ENCODE measurements at places on chromosomes 6 and 20.
A peak's percentile ranks its signal among the peaks of the same experiment; 100 is the strongest.

- no peak for DNase-seq
Measured at GRCh38 chr20:32749914-32750637, 6.8 kb upstream of the COMMD7 start.

- DNase-seq = no peak
Measured at GRCh38 chr6:158552055-158552795, 7.7 kb upstream of the TMEM181 start.

DNA sequence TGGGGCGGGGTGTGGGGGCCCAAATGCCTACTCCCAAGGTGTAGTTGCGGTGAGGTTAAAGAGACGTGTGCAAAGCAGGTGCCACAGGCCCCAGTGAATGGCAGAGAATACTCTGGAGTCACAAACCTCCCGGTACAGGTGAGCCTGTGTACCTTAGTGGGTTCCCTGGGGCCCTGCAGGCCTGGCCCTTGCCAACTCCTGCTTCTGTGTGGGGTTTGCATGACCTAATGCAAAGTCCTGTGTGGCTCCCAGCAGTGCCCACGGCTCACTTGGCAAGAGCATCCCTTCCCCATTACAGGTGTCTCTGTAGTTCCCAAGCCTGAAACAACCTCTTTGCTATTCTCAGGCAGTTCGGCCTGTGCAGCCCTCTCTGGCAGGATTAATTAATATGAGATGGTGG lies 17.5 kb downstream of the SPDEF start:
- no peak for DNase-seq

DNA sequence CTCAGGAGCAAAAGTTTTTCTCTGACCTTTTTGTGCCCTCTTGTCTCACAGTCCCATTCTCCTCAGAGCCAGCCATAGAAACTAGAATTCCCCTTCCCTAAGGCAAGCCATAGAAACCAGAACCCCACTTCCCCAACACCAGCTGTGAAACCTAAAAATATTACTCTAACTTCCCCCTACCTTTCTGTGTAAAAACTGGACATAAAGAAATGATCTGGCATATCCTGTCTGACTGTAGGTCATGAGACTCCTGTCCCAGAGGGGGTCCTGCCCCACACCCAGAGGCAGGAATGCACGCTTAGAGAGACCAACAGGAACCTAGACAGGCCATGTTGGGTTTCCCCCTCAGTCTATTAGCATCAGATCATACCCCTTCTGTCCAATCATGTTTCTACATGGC lies 140.6 kb upstream of the SLC22A16 start:
- DNase-seq = no peak

GRCh38 chr6:134323698-134324097 lies 5.8 kb upstream of the SGK1 start:
- DNase-seq = no peak

GRCh38 chr6:63537201-63537958 lies 34.9 kb upstream of the LOC128125822 start:
- peak; percentile 50 for DNase-seq

DNA sequence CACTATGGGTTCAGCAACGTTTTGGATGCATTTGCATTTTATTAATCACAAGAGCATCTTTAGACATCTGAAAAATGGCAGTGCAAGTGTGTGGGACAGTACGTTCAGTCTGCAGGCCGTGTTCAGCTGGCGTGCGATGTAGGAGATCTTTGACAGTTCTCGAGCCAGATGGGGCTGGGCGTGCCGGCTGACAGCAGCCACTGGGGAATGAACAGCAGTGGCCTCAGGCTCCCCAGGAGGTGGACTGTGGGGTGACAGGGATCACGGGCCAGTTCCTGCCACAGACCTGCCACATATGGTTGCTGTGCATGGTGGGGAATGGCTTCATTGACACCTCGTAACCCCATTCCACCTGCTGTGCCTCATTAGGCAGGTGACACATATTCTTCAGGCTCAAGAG lies 16.4 kb upstream of the MLN start:
- no peak for DNase-seq

DNA sequence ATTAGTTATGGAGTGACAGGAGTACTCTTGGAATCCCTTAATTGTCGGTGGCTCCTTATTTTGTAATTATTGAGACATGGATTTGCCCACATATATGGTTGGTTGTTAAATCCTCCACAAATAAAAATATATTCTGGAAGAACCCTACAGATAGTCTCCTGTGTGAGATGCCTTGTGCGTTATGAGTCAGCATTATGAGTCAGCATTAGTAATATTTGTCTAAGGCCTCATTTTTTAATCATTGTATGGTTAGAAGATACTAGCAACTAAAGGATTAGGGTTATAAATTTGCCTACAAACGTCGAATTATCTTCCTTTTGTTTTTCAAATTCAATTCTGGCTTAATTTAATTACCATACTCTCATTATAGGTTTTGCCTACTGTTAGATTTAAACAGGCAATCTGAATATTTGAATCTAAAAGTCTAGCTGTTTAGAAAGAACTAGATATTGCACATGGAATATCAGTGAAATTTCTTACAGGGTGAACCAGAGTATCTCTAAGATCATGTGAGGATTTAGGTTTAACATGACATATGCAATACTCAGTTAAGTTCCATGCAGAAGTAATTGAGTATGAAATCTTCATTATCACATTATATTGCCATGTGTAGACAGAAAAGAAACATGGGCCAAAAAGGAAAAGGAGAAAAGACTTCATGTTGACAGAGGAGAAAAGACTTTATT lies 5.9 kb downstream of the C6orf58 start:
- DNase-seq = no peak

DNA sequence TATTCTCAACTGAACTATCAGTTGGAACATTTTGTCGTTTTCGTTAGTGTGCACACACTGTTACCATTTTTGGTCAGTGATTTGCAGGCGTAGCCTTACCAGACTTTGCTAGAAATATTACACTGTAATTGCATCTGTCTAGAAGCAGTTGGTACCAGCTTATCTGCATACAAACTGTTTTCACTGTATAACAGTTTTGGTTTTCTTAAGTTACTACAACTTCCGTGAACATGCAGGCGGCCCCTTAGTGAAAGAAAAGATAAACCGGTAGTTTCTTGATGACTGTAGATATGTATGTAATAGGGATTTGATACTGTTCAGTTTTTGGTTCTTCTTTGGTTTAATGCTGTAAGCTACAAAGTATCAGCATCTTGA lies 1.3 kb downstream of the DSTN start:
- no peak for DNase-seq

- DNase-seq = no peak
Measured at GRCh38 chr6:44057238-44057930, 69.9 kb downstream of the MRPL14 start.

GRCh38 chr6:125296471-125296870 lies 5.3 kb downstream of the HDDC2 start:
- no peak for DNase-seq

- no peak for DNase-seq
Measured at GRCh38 chr6:30990422-30991086, 7.0 kb downstream of the MUC21 start.

- DNase-seq = no peak
Measured at GRCh38 chr20:56503916-56504315, 20.6 kb upstream of the FAM209A start.

DNA sequence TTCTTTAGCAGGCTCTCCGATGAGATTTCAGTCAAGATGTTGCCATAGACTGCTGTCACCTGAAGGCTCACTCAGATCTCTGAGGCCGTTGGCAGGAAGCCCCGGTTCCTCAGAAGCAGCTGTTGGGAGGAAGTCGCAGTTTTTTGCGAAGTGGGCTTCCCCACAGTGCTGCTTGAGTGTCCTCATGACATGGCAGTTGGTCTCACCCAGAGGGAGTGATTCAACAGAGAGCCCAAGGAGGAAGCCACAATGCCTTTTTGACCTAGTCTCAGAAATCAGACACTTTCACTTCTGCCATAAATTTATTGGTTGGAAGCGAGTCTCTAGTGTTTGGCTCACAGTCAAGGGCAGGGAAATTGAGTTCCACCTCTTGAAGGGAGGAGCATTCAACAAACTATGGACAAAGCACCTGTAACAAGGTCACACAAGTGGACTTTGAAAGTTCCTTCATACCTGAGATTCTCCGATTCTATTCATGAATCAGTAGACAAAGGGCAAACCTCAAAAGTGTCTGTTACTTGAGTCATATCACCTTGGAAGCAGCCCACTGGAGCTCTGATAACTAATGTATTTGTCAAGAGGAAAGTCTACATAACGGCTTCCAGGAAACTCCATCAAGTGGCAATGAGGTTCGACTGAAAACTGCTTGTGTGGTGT lies 208.3 kb downstream of the TASP1 start:
- DNase-seq = no peak

GRCh38 chr6:164347455-164347854 lies 932.9 kb downstream of the QKI start:
- DNase-seq = no peak
